ENCODE measurements at places on chromosomes 12 and 14. TPM values are rescaled to one million over a fixed set of nuclear protein-coding genes. Genes with fewer than 3 reads are reported as not detected.

The FGFR1OP2 gene
- 31.2 TPM for total RNA-seq

The TOGARAM1 gene
- 4.2 TPM for total RNA-seq

DNA sequence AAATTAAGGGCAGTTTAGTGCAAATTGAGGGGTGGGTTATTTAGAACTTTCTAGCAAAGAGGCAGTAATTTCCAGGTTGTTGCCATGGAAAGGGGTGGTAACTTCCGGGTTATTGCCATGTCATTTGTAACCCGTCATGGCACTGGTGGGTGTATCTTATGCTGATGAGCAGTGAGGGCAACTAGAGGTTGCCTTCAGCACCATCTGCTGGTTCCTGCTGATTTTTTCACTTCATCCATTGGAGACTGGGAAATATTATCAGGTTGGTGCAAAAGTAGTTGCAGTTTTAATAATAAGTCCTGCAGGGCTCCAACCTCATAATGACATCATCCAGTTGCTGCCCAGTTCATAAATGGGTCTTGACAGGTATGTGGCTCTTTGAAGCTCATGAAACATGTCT, 24.4 kb upstream of the SERPINA4 start:
- no peak for DNase-seq

GRCh38 chr12:13169272-13169671, 27.3 kb upstream of the EMP1 start:
- DNase-seq, result no peak

GRCh38 chr14:37597914-37598746, 2.7 kb downstream of the TTC6 start:
- DNase-seq, result no peak

GRCh38 chr14:84783511-84783910, 746.4 kb upstream of the FLRT2 start:
- no peak for DNase-seq

- DNase-seq, result no peak
Measured at GRCh38 chr12:5204831-5205230, 161.2 kb downstream of the KCNA5 start.

DNA sequence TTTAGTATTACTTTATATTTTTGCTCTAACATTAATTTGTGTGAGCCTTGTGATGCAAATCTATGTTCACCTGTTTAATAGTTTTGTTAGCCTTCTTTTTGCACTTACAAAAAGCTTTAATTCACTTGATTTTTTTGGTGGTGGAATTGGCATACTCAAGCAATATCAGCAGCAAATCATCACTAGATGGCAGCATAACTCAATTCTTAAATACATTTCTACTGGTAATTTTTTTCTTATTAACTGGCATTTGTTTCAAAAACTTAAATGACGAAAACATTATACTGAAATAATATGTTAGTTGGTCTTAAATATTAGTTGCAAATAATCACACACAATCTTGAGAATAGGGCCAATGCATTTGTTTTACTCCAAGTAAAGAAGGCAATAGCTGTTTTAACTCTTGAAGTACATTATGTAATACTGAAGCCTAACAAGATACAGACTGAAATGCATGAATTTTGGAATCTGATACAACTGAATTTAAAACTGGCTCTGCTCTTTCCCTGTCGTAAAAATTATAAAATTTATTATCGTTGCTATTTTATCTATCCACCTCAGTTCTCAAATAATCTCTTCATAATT, 151.5 kb downstream of the ATXN7L3B start:
- DNase-seq, result peak; percentile 15

DNA sequence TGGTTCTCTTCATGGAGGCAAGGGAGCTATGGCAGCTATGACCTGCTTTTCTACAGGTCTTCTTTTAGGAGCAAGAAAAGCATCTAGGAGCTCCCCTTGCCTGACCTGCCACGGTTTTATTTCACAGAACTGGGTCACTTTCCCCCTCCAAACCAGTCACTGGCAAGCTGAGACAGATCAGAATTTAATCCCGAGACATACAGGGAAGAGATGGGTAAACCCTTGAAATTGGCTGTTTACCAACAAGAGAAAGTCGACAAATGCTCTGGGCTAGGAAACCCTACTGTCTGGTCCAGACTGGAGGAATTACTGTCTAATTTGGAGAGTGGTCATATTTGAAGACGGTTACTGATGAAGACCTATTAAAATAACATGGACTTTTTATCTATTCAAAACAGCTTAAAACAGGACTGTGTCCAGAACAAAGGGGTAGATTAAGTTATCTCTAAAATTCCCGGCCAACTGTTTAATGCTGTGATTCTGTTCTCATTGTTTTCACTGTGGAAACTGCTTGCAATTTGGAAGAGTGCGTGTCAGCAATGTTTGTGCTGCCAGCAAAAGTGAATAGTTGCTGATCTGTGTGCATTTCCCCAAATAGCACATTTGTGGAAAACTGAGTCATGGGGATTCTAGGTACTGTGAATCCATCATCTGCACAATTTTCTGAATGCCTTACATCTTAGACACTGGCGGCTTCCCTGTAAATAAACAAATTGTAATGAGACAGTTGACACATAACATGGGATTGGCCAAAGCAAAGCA, 73.4 kb upstream of the EEA1 start:
- DNase-seq, result no peak

- no peak for DNase-seq
Measured at GRCh38 chr12:29565727-29566126, 68.2 kb upstream of the OVCH1 start.

The PAN2 gene
- 15.0 TPM for total RNA-seq

DNA sequence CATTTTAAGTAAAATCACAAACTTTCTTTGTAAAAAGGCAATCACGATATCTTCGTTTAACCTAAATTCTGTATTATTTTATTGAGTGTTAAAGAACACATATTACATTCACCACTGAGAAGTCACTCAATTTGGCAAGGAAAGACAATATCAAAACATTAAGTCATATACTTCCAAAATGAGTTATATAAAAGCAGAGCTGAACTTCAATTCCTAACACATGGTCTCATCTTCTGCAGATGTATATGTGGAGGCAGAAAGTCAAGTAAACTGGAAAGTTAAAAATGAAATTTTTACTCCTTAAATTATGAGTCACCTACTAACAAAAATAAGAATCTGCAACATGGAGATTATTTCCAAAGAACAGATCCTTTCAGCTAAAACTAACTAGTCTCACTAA, 28.7 kb downstream of the BMAL2 start:
- DNase-seq, result no peak

The TAS2R42 gene
- not detected for total RNA-seq

DNA sequence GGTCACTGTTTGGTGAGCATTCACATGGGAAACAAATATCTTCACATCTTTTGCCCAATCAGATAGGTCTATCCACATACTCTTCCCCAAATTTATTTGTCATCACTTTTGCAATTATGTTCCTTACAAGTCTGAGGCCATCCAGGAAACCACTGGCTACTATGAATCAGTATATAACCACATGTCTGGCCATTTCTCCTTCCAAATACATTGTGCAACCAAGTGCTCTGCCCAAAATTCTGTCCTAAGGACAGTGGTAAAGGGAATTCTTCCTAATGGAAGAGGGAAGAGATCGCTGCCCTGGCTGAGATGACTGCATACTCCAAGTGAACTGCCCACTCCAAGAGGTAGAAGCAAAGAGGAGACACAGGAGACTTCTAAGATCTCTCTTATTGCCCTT, 148.9 kb upstream of the MAX start:
- DNase-seq, result no peak

GRCh38 chr12:40175045-40175444, 49.8 kb upstream of the LRRK2 start:
- DNase-seq, result no peak

The MAP4K5 gene
- total RNA-seq, result 128 TPM

DNA sequence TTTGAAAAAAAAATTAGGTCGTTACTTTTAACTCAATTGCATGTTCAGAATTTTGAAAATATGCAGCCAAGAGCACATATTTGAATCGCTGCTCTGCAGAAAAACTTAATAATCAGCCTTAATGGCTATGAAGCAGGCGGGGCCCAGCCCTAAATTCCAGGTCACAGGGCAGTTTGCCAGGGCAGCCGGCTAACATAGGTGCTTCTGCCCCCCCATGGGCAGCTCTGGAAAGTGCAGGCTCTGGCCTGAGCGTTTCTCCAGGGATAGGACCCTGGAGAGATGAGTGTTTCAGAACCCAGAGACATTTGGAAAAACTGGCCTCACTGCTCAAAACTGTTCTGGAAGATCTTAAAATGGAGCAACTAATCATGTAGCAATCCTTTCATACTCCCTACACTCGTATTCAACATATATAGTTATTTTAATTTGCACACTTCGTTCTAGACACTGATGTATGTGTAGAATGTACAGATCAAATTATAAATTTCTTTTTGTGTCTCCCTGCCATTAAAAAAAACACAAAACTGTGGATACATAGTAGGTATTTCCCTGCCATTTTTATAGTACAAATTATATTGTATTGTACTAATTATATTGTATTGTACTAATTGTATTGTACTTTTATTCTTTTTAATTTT, 26.0 kb upstream of the PTGR2 start:
- no peak for DNase-seq

- no peak for DNase-seq
Measured at GRCh38 chr14:58918066-58918738, 270.3 kb upstream of the DAAM1 start.

GRCh38 chr12:131456301-131457027, 254.4 kb upstream of the SFSWAP start:
- DNase-seq, result no peak

GRCh38 chr12:45634273-45634917, 95.1 kb upstream of the ARID2 start:
- DNase-seq, result no peak

DNA sequence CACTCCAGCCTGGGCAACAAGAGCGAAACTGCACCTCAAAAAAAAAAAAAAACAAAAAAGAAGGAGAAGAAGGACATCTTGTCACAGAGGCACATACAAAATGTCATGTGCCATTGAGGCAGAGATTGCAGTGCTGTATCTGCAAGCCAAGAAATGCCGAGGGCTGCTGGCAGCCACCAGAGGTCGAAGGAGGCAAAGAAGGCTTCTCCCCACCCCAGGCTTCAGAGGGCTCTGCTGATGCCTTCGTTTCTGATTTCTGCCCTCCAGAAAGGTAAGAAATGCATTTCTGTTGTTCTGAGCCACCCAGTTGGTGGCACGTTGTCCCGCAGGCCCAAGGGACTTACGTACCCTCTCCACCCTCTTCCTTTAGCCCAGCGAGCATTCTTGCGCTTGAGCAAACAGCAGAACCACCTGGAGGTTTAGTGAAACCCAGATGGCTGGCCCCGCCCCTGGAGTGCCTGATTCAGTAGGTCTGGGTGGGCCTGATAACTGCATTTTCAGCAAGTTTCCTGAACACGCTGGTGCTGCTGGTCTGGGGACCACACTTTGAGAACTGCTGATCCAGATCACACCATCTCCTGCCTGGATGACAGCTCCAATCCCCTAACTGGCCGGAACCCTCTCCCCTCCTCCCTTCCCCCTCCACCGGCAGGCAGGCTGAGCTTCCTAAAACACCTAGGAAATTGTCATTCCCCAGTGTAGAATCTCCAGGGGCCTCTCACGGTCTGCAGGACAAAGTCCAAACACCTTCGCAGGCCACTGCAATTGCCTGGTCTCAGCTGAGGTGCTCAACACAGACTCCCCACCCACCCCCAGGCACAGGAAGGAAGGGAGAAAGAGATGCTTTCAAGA, 21.1 kb upstream of the SCARB1 start:
- DNase-seq, result no peak

The EMP1 gene
- total RNA-seq, result 117 TPM

DNA sequence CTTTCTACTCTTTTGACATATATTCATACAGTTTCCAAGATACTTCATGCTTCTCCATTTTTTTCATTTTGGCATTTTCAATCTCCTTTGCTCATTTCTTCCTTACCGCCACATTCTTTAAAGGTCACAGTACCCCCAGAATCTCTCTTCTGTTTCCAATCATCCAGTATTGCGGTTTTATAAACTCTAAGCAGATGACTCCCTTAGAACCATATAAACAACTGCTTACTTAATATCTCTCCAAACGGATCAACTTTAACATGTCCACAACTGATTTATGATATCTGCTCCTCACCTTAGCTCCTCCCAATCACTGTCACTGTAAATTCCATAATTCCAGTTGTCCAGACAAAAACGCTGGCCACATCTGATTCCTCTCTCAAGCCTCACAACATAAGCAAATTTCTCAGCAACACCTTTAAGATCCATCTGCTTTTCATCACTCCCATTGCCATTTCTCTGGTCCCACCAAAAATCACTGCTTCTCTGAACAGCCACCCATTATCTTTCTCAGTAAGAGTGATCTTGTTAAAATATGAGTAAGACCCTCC, 49.6 kb downstream of the HNRNPC start:
- DNase-seq, result no peak

The APOF gene
- not detected for total RNA-seq

DNA sequence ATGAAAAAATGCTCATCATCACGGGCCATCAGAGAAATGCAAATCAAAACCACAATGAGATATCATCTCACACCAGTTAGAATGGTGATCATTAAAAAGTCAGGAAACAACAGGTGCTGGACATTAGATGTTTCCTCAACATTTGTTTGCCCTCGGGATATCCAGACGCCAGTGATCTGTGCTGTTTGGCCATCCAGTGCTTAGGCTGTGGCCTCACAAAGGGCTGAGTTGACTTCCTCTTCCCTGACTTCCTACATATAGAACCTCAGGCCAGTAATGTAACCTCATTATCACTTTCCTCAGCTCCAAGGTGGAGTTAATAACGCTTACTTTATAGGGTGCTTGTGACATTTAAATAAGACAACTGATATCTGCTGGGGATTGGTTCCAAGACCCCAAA, 51.8 kb downstream of the SLC15A5 start:
- no peak for DNase-seq

GRCh38 chr12:9634969-9635754, 27.4 kb upstream of the KLRB1 start:
- no peak for DNase-seq

DNA sequence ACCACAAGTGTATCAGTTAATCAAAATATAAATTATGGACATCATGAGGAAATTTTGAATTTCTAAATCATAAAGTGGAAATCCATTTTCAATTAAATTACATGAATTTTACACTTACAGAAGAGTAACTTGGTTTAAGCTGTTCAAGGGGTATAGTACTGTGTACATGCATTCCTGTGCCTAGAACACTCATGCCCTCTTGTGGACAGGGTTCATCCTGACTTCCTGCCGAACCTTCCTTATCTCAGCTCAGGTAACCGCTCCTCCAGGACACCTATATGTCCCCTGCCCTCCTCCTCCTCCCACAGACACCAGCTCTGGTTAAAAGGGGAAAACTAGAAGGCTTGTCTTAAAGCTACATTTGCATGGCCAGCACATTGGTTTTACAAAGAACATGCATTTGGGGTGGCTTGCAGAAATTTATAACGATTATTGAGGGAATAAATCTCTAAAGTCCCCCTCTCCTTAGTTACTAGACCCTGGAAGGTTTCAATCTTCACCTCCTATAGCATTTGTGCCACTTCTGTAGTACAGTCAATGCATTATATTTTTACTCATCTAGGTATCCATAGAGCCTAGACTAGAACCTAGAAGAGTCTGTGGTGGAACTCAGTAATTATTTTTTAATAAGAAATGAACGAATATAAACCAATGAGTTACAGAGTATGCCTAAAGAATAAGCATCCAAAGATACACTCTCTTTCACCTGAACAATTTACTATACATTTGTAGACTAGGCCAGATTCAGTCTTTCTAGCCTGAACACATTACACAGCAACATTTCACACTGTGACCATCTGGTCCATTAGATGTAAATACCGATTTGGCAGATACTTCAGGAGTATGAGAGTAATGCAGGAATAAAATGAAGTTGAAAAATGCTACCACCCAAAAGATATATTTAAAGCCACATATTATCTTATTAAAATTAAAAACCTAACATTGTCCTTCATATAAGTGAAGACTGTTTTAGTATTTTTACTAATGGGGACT, 345.6 kb downstream of the PAWR start:
- no peak for DNase-seq

All from epithelial cell of proximal tubule (primary cell).